ENCODE measurements at places on chromosomes 12 and 14.

- DNase-seq, result no peak
Measured at GRCh38 chr12:77500089-77500488, 330.6 kb upstream of the NAV3 start.

DNA sequence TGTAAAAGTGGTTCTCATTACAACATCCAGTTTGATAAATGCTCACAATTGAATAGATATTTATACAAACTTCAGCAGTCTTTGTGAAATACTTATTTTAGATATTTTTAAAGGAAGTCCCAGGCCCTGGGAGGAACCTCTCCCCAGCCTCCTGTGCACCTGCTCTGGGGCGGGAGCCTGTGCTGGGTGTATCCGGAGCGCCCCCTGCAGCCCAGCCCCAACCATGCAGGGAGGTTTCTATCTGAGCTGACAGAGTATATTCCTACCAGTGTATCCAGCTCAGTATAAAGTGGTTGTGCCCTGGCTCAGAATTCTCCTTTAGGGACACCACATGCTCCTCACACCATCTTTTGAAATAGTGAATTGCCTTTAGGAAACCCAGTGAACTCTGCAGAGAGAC is 851.8 kb downstream of the TMEM121 start:
- no peak for DNase-seq

GRCh38 chr12:57063991-57064685 is 14.2 kb upstream of the MYO1A start:
- peak; percentile 15 for DNase-seq

- DNase-seq, result no peak
Measured at GRCh38 chr12:48183876-48184548, 568 bp downstream of the CCDC184 start.

DNA sequence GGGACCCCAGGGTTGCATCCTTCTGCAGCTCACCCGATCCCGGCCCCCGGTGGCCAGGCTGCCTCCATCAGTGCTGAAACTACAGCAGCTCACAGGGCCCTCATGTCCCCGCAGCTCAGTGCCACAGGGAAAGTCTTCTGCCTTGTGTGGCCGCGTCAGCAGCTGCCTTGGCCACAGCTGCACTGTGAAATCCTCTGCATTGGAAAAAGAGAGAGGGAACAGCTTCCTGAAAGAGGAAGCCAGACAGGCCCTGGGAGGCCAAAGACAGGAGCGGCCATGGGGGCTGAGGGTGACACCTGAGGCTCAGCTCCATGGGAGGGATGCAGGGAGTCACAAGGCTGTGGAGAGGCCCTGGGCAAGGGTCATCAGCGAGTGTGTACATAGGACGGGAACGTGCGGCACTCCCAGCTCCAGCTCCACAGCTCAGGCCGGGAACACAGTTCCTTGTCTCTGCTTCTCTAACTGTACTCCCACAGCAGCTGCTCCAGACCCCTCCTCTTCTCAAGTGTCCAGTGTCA is 32.7 kb downstream of the PARP2 start:
- DNase-seq, result no peak

DNA sequence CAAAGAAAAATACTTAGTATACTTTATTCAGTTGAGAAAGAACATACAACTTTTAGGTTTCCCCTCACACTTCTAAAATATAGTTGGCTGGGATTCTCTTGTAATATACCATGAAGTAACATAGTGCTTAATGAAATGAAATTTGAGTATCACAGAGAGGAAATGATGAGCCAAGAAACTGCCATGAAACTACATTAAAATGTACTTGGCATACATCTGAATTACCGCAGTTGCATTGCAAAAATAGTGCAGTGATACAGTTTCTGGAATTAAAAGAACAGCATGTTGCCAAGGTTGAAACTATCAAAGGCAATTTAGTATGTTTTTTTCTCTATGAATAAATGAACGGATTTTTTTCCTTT is 389.2 kb downstream of the TMEM117 start:
- DNase-seq, result no peak

- no peak for DNase-seq
Measured at GRCh38 chr12:65858831-65859230, 34.5 kb downstream of the HMGA2 start.

GRCh38 chr14:92040431-92041051 is 682 bp upstream of the TRIP11 start:
- no peak for DNase-seq

DNA sequence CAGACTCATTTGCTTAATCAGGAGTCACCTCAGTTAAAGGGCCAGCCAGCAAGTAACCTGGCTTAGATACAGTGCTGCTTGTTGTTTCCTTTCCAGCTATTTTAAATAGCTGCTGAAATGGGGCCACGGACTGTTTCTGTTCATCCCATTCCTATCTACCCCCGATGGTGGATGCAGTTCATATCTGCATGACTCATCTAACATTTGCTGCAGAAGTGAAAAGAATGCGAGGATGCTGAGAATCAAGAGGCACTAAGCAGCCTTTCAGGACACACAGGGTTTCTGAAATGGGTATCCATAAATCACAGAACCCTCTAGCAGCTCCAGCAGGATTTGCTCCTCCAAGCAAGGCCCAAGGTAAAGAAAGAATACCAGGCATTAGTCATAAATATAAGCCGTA is 60.2 kb upstream of the RTRAF start:
- DNase-seq, result no peak

GRCh38 chr12:132222096-132222807 is 78.0 kb downstream of the NOC4L start:
- DNase-seq, result no peak

DNA sequence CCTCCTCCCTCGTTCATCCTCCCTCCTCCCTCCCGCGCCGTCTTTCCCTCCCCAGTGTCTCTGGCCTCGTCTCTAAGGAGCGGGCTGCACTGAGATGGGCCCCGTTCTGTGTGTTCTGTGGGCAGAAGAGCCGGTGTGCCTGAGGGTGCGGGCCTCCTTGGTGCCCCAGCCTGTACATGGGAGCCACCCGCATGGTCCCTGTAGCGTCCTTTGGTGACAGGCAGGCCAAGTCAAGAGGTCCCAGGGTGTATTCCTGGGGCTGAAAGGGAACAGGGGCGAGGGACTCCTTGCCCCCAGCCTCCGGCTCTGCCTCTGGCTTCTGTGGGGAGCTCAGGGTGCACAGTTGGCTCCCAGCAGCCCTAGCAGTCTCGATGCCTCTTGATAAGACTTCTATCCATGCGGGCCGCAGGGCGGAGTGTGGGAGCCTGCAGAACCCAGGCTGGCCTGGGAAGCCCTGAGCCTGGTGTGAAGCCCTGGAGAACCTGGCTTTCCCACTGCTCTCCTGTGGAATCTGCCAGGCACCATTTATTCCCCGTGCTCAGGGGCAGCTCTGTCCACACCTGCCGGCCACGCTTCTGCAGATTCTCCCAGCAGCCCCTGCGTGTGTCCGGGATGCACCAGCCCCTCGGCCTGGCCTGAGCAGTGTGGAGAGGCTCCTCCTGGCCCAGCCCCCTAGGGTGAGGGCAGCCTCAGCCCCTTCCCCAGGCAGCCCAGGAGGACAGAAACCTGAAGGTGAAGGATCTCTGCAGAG is 181.3 kb downstream of the KIF26A start:
- no peak for DNase-seq

Measured in activated naive CD8-positive, alpha-beta T cell treated with anti-CD3 and anti-CD28 coated beads, Interleukin-2, amount 50 U/mL, for 16 hours (primary cell).